Lower leg skin (tissue), 4 donors: ENCODE measurements at places on chromosomes 13 and 19. TPM values are rescaled to one million over a fixed set of nuclear protein-coding genes. Genes with fewer than 3 reads are reported as not detected.

DNA sequence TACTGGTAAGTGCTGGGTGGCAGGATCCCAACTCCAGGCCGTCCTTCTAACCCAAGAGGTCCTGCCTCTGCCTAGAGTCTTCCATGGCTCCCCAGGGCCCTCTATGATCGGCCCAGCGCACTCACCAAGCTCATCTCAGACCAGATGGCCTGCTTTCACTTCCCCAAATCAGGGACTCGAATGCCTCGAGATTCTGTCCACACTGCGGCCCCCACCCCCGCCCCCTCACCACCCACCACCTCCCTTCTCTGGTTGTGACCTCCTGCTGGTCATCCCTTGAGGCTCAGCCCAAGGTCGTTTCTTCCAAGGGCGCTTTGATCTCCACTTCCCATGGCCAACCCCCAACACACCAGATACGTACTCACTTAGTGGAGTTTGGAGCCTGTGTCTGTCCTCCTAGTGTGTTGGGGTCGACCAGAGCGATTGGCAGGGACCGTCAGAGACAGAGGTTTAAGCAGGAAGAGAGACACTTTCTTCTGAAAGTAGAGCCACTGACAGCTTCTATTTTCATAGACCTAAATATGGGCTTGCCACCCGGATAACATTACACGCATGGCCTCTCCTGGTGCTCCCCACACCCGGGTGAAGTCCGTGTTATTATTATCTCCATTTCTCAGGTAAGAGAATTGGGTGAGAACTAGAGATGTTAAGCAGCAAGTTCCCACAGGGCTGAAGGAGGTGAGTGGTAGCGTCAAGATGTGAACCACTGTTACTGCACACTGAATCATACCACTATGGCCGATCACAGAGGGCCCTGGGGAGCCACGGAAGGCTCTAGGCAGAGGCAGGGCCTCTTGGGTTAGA lies at the start of gene FCER2:
Gene FCER2 (minus strand): TSS at position 478 of the 804 bp plus-strand sequence. CDS start 2,371 bp downstream, outside the sequence.
- DNase-seq, result no peak

GRCh38 chr13:25874907-25875306 lies 176.9 kb downstream of the SHISA2 start:
- DNase-seq, result no peak

DNA sequence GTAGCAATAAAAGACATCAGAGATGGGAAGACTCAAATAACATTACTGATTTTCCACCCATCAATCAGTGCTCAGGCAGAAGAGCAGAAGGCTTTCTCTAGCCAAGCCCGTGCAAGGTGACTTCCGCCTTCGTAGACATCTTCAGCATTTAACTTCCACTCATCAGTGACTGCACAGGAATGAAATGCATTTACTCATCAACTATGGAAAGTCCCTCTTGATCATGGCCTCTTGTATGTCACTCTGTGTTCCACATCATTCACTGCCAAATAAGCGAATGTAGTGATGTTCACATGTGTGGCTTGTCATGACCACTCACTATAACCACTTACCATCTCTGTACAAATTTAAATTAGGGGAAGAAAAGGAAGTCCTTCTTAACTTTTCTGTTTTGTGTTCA lies 49.4 kb downstream of the SACS start:
- no peak for DNase-seq

DNA sequence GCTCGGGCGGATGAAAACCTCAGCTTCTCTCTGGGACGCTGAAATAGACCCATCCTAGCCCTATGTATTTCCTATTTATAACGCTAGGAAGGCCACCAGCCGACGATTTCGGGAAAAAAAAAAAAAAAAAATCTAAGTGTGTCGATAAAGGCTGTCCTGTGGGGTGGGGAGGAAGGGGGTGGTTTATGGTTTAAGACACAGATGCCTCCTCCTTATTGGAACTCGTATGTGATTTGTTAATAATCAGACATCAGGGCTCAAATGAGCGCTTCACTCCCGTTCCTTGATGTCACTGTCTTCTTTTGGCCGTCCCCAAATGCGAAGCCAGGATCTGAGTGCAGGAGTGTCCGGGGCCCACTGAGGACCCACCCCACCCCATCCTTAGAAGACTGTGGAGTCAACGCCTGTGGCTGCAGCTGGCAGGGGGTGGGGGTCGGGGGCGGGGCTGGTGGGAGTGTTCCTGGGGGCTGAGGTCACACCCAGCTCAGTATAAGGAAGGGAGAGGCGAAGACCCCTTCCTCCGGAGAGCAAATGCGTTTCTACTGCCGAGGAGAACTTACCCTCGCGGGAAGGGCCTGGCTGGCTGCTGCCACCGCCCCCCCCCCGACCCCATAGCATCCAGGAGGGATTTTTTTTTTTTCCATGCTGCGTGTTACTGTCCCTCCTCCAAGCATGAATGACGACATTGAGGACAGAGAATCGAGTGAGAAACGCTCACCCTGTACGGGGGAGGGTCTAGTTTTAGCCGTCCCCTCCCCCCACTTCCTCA lies 971 bp downstream of the ATCAY start:
- DNase-seq, result no peak

DNA sequence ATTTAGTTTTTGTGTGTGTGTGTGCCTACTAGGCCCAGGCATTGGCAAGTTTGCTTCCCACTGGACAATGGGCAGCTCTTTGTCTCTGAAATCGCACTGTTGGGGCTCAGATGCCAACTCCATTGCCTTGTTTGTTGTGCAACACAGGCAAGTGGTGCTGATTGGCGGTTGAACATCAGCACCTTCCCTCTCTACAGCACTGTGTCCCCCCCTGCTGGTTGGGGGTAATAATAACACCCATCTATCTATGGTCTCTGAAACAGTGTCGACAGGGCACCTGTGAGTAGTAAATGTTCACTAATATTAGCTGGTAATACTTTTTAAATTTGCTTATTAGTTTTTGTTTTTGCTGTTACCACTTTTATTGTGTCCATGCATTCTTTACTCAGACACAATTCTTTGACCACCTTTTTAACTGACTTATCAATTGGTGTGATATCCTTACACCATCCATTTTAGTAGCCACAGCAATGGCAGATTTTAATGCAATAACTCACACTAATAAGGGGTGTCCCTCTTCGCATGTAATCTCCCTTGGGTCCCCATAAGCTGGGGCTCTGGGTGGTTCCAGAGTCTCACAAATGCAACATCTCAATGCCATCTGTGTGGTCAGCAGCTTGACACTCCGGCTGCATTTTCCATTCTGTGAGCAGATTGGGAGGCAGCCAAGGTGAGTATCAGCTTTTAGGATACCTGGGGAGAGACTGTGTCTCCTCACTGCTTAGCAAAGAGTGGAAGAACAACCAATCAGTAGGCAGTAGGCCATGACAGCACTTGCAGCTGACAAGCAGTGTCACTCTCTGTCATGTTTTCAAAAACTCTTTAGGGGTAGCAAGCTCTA lies 47.7 kb upstream of the UQCRFS1 start:
- DNase-seq, result no peak

DNA sequence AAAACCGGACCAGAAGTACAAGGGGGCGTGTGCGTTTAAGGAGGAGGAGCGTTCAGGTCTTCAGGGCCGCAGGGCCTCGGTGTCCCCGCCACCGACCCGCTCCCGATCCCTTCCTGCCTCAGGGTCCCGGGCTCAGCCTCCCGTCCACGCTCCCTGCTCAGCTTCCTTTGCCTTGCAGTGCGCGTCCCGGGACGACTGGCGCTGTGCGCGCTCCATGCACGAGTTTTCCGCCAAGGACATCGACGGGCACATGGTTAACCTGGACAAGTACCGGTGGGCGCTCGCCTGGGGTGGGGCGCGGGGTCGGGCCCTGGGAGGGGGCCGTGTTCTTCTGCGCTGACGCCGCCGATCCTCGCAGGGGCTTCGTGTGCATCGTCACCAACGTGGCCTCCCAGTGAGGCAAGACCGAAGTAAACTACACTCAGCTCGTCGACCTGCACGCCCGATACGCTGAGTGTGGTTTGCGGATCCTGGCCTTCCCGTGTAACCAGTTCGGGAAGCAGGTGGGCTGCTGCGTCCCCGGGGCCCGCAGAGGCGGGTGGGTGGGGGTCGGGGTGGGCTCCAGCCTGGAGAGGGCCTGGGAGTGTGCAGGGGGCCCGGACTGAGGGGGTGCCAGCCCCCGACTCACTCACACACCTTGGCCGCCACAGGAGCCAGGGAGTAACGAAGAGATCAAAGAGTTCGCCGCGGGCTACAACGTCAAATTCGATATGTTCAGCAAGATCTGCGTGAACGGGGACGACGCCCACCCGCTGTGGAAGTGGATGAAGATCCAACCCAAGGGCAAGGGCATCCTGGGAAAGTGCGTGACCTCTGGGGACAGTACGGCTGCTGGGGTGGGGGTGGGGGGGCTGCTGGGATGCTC lies 1.4 kb downstream of the GPX4 start:
- no peak for DNase-seq

- DNase-seq, result peak; percentile 59
Measured at GRCh38 chr19:30880151-30880550, 469.1 kb downstream of the TSHZ3 start.

DNA sequence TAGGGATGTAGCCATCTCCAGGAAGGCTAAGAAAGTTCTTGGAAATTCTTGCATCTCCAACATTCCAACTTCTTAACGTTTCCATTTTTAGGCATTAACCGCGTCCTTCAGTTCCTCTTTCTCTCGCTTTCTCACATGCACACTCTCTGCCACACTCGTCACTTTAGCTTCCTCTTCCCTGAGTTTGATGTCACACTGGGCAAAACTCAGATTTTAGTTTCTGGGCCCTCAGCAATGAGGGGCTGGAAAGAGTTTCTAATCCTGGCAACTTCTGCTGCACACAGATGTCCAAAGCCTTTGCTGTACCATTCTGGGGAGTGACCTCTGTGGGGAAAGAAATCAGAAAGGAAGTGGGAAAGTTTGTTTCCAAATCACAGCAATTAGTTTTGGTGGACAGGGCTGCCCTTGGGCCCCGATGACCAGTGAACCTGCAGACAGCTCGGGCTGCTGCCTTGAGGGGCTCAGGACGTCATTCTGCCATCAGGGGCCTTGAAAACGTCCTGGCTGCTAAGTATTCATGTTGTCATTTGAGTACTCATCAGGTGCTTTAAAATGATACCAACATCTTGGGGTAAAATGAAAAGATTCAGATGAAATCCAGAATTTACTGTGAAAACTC lies 89.3 kb downstream of the KL start:
- DNase-seq, result no peak

- DNase-seq, result no peak
Measured at GRCh38 chr19:18878858-18879578, 16.9 kb downstream of the CERS1 start.

- DNase-seq, result peak; percentile 40
Measured at GRCh38 chr19:30158067-30158892, 213.9 kb upstream of the ZNF536 start.

- DNase-seq, result no peak
Measured at GRCh38 chr19:52646571-52647217, 8.5 kb upstream of the ZNF83 start.

DNA sequence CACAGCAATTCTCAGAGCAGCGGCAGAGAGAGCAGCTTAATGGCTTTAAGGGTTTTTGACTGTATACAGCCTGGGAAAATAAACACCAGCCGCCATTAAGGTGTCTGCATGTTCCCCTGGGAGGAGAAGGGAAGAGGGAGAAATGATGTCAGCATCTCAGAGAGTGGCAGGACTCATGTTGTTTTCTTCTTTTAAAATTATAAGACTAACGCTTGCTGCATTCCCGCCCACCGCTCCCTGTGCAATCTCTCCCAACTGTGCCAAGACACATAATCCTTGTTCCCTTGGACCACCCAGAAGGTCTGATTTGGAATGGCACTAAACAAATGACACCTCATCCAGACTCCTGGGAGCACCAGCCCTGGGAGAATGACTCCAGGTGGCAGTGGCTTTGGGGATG lies 27.7 kb upstream of the FAM216B start:
- DNase-seq, result no peak

The RTBDN gene
- not detected for total RNA-seq

The CRTC1 gene
- total RNA-seq, result 3.9 TPM

The C19orf38 gene
- total RNA-seq, result 0.42 TPM

The ZNF823 gene
- 5.5 TPM for total RNA-seq

The PGLYRP1 gene
- not detected for total RNA-seq

The MED29 gene
- 35.8 TPM for total RNA-seq

The FFAR3 gene
- not detected for total RNA-seq
